Naive thymus-derived CD4-positive, alpha-beta T cell (primary cell): ENCODE measurements at places on chromosomes 5 and 9. TPM values are rescaled to one million over a fixed set of nuclear protein-coding genes. Genes with fewer than 3 reads are reported as not detected.

DNA sequence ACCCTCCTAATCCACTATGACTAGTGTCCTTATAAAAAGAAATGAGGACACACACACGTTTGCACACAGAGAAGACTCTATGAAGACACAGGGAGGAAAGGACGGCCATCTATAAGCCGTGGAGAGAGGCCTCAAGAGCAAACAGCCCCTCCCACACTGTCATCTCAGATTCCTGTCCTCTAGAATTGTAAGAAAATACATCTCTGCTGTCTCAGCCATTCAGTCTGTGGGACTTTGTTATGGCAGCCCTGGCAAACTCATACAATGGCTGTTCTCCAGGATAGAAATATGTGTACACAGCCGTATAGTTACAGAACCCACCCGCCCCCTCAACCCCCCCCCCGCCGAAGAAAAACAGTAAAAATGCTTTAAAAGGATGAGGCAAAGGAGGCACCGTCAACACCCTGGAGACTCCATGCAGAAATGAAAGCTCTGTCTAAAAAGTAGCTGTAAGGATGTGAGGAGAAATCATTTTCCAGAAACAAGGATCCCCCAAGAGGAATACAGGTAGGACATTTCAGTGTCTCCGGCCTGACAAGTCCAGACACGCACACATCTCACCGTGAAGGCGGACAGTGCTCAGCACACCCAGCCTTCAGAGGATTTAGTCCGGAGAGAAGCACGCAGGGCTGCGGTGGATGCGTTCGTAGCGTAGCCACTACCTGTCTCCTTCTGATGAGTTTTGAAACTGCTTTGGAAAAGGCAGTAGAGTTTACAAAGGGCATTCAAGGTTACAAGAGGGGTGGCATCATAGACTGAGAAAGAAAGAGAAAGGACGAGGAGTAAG lies 110.8 kb upstream of the ERCC6L2 start:
- no peaks in the 10 kb centered on the region for H3K4me1 ChIP-seq
- no peaks in the 10 kb centered on the region for H3K36me3 ChIP-seq
- no peak for DNase-seq
- H3K4me3 ChIP-seq: no peak overlapping the region

- H3K4me1 ChIP-seq: no peaks in the 10 kb centered on the region
- H3K27me3 ChIP-seq: no peaks in the 10 kb centered on the region
- no peaks in the 10 kb centered on the region for H3K36me3 ChIP-seq
- H3K27ac ChIP-seq: no peak overlapping the region
- H3K4me3 ChIP-seq: no peak overlapping the region
Measured at GRCh38 chr9:120256146-120256545, 323.8 kb downstream of the CDK5RAP2 start.

DNA sequence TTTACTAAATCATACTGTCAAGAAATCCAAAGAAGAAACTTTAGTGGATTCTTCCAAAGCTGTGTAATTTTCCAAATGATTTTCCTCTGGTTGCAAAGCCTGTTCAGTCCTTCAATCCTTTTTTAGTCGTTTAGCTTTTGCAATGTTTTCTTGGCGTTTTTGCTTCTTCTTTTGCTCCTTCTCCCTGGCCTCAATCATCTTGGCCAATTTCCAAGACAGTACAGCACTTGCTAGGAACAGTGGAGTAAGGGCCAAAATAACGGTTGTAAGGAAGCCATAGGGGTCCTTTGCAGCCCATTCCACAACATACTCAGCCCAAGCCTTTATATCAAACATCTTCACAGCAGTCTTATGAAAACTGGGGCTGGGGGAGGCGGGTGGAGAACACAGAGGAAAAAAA lies 2.4 kb downstream of the SMIM15 start:
- no peaks in the 10 kb centered on the region for H3K36me3 ChIP-seq
- DNase-seq: no peak
- H3K27ac ChIP-seq: no peak overlapping the region
- H3K27me3 ChIP-seq: no peaks in the 10 kb centered on the region
- no peak overlapping the region for H3K4me3 ChIP-seq

DNA sequence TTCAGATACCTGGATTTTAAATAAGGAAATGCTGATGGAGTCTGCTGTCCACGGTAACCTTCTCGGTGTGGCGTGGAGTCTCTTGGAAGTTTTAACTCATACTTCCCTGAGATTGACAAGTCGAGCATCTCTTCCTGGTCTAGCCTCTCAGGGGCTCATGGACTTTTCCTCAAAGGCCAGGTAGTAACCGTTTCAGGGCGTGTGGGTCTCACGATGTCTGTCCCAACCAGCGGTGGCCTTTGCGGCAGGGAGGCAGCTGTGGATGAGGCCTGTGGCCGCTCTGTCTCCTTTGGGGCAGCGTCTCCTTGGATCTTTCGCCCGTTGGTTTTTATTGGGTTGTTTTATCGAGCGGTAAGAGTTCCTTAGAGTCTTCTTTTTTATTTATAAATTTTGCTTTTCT lies 32.8 kb downstream of the CEP72 start:
- H3K27me3 ChIP-seq: no peaks in the 10 kb centered on the region
- H3K36me3 ChIP-seq: no peaks in the 10 kb centered on the region
- H3K27ac ChIP-seq: no peak overlapping the region
- no peak overlapping the region for H3K4me3 ChIP-seq

DNA sequence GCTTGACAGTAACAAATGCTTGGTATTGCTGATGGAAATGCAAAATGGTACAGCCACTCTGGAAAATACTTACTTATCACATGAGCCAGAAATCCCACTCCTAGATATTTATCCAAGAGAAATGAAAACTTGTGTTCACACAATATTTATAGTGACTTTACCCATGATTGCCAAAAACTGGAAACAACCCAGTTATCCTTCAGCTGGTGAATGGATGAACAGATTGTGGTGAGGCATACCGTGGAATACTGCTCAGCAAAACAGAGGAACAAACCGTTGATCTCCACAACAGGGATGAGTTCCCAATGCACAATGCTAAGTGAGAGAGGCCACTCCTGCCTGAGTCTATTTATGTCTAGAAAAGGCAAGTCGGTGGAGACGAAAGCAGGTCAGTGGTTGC lies 40.5 kb upstream of the LRRC14B start:
- H3K36me3 ChIP-seq: no peaks in the 10 kb centered on the region
- H3K27me3 ChIP-seq: no peaks in the 10 kb centered on the region
- DNase-seq: no peak
- no peak overlapping the region for H3K27ac ChIP-seq

DNA sequence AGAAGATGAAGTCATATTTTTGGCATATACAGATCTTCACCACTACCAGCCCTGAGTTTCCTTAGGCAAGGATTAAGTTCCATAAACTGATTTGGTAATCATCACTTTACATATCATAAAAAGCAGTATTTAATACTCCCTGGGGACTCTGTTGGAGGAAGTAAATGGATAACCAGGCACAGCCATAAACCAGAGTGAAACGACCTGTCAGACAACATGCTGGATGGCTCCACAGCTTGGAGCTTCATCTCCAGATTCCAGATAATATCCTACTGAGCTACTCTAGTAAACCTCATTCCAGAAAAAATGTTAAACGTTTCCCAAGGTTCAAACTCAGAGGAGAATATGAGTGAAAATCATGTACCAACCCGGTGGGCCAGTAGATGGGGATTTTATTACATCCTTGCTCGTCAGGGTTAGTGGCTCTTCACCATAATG lies 109.2 kb downstream of the BASP1 start:
- no peak overlapping the region for H3K4me3 ChIP-seq
- no peak overlapping the region for H3K27ac ChIP-seq
- H3K36me3 ChIP-seq: no peaks in the 10 kb centered on the region
- DNase-seq: no peak
- no peaks in the 10 kb centered on the region for H3K27me3 ChIP-seq
- no peaks in the 10 kb centered on the region for H3K4me1 ChIP-seq

GRCh38 chr5:113612060-113612496 lies 98.6 kb downstream of the YTHDC2 start:
- H3K4me1 ChIP-seq: no peaks in the 10 kb centered on the region
- DNase-seq: no peak

DNA sequence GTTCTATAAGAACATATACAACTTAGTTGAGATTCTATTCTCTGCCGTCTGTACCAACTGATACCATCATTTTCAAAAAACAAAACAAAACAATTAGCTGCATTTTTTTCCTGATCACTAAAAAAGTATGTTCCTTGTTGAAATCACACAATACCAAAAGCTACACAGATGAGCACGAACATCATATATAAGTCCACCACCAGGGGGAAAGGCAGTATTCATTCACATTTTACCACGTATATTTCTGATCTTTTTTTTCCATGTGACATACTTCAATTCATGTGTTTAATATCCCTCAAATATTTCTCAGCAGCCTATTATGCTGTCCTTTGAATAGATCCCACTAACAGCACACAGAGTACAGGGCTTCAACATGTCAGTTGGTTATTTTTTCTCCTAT lies 40.6 kb downstream of the IRX2 start:
- H3K27me3 ChIP-seq: no peaks in the 10 kb centered on the region
- DNase-seq: no peak
- no peaks in the 10 kb centered on the region for H3K4me1 ChIP-seq
- H3K4me3 ChIP-seq: no peak overlapping the region

DNA sequence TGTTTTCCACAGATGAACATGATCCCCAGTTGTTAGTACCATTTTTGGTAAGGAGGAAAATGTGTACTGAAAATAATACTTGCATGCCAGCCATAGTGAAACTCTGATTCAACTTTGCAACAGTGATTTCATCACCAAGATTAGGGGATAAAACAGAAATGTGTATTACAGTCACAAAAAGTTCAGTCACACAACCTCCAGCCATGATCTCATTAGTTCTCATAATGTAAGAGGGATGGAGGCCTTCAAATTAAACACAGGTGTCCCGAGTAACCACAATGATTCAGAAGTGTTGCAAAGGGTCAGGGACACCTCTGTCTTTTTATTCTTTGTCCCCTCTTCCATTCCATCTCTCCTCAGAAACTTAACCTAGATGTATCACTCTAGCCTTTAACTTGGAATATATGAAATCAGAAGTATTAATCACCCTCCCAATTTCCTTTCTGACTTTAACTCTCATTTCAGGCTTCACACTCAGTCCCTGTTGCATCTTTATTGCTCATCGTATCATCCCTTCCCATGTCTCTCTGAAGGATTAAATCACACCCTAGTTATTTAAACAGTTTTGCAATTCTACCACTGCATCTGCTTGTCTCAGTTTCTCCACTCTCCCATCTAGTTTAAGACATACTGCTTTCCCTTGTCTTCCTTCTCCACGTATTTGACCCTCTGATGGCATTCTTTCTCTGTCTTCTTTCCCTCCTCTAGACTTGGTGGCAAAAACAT lies 291.2 kb downstream of the ADAMTS6 start:
- no peaks in the 10 kb centered on the region for H3K36me3 ChIP-seq

GRCh38 chr9:20442461-20443319 lies 179.6 kb downstream of the MLLT3 start:
- H3K36me3 ChIP-seq: no peaks in the 10 kb centered on the region
- no peak overlapping the region for H3K4me3 ChIP-seq
- H3K4me1 ChIP-seq: peaks cover 9% of the 10 kb centered on the region
- H3K27me3 ChIP-seq: no peaks in the 10 kb centered on the region
- no peak for DNase-seq

- H3K27ac ChIP-seq: peak overlapping the region; percentile 35
- peaks cover 9% of the 10 kb centered on the region for H3K36me3 ChIP-seq
- H3K4me3 ChIP-seq: no peak overlapping the region
- no peaks in the 10 kb centered on the region for H3K4me1 ChIP-seq
- H3K27me3 ChIP-seq: no peaks in the 10 kb centered on the region
- DNase-seq: peak; percentile 44
Measured at GRCh38 chr9:129006328-129007034, 21.6 kb downstream of the SH3GLB2 start.

DNA sequence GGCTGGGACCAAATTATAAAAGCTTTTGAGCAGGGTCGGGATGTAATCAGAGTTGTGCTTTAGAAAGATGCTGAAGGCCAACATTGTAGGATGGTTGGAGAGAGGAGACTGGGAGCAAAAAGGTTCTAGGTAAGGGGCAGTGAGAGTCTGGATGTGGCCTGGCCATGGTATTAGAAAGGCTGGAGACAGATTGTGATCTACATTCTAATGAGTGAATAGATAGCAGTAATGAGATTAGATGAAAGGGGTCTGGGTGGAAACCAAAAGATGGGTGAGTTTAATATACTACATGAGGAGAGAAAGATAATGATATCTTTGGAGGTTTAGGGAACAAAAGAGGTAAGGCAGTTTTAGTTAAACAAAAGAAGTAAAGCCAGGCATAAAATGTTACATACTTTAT lies 88.8 kb upstream of the SH3GL2 start:
- H3K36me3 ChIP-seq: no peaks in the 10 kb centered on the region
- no peak overlapping the region for H3K27ac ChIP-seq
- H3K4me1 ChIP-seq: no peaks in the 10 kb centered on the region
- no peaks in the 10 kb centered on the region for H3K27me3 ChIP-seq
- no peak for DNase-seq

GRCh38 chr5:151724360-151724759 lies 34.1 kb downstream of the ATOX1 start:
- no peaks in the 10 kb centered on the region for H3K36me3 ChIP-seq
- H3K4me1 ChIP-seq: no peaks in the 10 kb centered on the region
- no peaks in the 10 kb centered on the region for H3K27me3 ChIP-seq

- no peaks in the 10 kb centered on the region for H3K4me1 ChIP-seq
- no peaks in the 10 kb centered on the region for H3K36me3 ChIP-seq
- no peak overlapping the region for H3K27ac ChIP-seq
- H3K27me3 ChIP-seq: no peaks in the 10 kb centered on the region
Measured at GRCh38 chr9:89793124-89793495, 188.3 kb downstream of the GADD45G start.

GRCh38 chr5:64925123-64925522 lies 156.4 kb downstream of the CWC27 start:
- H3K27me3 ChIP-seq: no peaks in the 10 kb centered on the region
- no peak for DNase-seq
- no peak overlapping the region for H3K27ac ChIP-seq

DNA sequence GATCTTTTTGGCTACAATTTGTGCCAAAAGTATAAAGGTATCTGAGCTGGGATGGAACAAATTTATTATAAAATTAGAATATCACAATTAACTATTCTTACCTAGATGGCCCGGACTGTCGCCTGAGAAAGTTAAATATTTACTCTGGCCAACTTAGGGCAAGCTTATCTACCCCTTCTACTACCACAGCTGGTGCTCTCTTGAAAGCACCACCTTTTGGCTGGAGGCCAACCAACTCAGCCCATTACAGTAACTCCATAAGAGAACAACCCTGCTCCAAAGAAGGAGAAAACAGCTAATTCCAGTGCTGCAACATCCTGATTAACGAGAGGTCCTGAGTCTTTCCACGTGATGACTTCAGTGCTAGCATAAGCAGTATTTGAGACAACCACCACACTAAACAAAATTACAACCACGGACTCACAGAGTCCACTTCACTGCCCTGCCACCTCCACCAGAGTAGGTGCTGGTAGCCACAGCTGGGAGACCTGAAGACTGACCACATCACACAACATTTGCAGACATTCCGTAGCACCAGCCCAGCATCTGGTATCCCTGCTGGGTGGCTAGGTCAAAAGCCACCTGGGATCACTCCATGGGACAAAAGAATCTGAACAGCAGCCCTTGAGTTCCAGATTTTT lies 43.2 kb downstream of the RGMB start:
- H3K36me3 ChIP-seq: no peaks in the 10 kb centered on the region
- H3K27me3 ChIP-seq: no peaks in the 10 kb centered on the region
- no peak overlapping the region for H3K27ac ChIP-seq
- H3K4me3 ChIP-seq: no peak overlapping the region
- DNase-seq: no peak
- H3K4me1 ChIP-seq: no peaks in the 10 kb centered on the region

- no peak for DNase-seq
- no peak overlapping the region for H3K27ac ChIP-seq
- no peak overlapping the region for H3K4me3 ChIP-seq
- H3K4me1 ChIP-seq: no peaks in the 10 kb centered on the region
Measured at GRCh38 chr5:89615839-89616518, 733.0 kb upstream of the MEF2C start.

Gene ORM2
- total RNA-seq: not detected

Gene MLANA
- total RNA-seq: not detected

Gene PCDHB8
- not detected for total RNA-seq

Gene FOXD4L3
- total RNA-seq: not detected

Gene ATP10B
- total RNA-seq: not detected

Gene SLCO6A1
- not detected for total RNA-seq
